AG09319 (cell line): ENCODE measurements at places on chromosomes 2 and 18.

DNA sequence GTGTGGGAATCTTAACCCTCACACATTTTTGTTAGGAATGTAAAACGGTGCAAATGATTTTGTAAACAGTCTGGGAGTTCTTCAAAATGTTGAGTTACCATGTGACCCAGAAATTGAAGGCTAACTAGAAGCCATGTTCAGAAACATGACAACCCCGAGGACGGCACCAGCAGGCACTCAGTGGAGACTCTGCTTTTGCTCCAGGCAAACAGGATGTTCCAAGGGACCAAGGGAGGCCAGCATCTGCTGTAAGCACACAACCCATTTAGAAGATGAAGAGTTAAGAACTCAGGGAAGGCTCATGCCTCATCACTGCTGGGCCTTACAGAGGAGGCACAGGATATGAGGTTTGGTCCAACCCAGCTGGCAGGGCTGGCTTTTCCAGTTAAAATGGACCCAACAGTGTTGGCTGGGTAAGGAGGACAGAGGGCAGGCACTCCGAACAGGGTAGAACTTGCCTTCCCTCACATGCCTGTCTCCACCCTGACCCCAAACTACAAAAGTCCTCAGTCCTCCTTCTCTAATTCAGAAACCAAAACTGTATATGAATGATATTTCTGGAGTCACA, 23.6 kb downstream of the PARD6G start:
- DNase-seq = no peak

DNA sequence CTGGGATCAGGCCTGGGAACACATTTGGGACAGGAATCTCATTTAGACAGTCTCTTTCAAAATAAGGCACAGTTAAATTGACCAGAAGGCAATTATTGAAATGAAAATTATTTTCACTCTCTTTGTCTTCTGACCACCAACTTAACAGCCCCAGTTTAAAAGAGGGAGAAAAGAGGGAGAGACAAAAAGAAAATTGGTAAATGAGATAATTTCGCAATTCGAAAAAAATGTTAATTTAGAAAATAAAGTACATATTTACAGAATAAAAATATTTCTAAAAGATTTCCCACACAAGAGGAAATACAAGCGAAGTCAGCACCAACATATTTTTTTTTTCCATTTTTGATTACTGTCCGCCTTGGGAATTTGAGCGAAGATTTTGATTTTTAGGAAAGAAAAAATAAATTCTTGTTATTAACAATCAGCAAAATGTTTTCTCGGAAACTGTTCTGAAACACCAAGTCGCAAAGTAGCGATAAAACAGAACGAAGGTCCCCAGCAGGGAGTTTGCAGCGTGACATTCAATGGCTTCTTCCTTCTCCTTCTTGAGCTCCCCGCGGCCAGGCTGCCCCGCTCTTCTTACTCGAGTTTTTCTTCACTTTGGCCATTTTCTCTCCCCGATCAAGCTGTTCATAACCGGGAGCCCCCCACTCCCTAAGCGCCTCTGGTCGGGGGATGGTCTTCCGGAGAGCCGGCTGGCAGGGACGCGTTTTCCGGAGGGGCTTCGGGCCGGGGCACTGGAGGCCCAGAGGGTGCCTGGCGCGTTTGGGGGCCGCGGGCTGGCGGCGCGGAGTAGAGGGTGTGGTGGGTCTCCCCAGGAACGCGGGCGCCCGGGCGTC, 5.0 kb downstream of the SP9 start:
- DNase-seq = no peak

GRCh38 chr18:48780201-48780912, 170.4 kb downstream of the SMAD7 start:
- DNase-seq = no peak

DNA sequence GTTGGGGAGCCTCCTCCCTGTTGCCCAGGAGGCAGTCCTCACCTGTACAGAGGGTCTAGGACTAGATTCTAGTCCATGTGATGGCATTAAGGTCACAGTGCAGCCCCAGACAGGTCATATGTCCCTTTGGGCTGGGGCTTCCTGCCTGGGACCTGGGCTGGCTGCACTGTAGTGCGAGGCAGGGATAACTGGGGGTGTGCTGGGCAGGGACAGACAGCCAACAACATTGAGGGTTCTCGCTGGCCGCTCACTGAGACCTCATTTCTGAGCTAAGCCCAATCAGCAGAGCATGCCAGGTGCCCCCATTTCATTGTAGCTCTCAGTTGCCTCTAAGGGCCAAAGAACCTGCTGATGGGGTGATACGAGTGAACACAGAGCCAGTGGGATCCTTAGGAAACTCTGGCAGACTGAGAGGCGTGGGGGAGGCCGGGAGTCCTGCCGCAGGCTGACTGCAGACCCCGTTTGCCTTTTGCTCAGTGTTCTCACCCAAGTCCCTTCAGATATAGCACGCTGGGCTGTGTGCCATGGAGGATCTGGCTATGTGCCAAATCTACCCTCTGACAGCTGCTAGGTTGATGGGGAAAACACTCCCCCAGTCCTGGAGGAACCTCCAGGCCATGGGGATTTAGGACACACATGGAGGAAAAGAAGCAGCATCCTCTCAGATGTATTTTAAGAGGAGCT, 51.9 kb downstream of the DYSF start:
- no peak for DNase-seq

- no peak for DNase-seq
Measured at GRCh38 chr2:72040629-72041571, 106.8 kb downstream of the CYP26B1 start.

DNA sequence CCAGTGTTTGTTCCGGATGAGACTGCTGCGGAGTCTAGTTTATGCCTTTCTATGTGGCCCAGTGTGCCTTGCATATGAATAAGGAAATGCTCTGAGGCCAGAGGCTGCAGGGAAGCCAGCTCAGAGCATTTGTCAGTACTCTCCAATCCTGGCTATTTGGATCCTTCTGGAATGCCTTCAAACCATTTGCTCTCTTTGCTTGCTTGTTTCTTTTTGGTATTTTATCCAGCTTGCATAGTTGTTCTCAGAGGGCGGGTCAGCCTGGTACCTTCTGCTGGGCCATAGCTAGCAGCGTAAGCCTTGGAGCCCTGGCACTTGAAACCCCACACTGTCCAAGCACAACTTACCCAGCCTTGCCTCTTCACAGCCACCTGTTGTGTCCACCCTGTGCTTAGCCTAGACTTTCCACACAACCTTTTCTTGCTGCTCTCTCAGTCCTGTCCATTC, 20.5 kb downstream of the CENPO start:
- DNase-seq = no peak

GRCh38 chr18:53503914-53504441, 720.5 kb downstream of the MBD2 start:
- DNase-seq = no peak

- no peak for DNase-seq
Measured at GRCh38 chr2:120745420-120746111, 9.9 kb downstream of the GLI2 start.

DNA sequence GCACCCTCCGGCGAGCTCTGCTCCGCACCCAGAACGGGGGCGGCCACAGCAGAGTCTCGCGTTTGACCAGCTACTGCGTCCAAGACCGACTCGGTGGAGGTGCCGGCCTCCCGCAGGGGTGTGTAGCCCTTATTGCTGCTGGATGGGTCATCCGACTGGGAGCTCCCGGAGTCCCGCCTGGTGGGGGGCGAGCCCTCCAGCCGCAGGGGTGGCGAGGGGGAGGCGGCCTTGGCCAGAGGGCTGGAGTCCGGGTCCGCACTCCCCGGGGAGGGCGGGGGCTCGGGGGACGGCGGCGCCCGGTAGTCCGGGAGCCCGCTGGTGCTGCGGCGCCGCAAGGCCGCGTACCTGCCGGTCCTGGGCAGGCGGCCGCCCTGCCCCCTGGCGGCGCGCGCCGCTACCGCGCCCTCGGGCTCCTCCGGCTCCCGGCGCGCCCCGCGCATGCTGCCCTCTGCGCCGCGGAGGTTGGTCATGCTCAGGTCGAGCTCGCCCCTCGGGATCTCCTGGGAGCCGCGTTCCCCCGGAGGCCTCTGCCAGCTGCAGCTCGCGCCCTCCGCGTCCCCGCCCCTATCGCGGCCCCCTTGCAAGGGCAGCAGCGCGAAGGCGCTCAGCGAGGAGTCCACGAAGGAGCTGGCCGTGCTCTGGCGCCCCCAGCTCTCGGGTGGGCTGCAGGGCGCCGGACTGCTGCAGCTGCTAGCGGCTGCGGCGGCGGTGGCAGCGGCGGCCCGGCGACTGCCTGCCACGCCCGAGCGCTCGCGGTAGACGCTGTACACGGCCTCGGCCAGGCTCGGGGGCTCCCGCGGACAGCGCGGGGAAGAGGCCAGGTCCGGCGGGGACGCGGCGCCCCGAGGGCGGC, 4.8 kb downstream of the TMEM200C start:
- no peak for DNase-seq

GRCh38 chr18:44901283-44901682, 220.6 kb downstream of the SETBP1 start:
- DNase-seq = no peak

GRCh38 chr18:67261931-67262552, 254.5 kb downstream of the DSEL start:
- no peak for DNase-seq

GRCh38 chr18:47779381-47779780, 151.1 kb downstream of the SMAD2 start:
- no peak for DNase-seq
